HT1080 (cell line): ENCODE measurements at places on chromosomes 12 and 14. TPM values are rescaled to one million over a fixed set of nuclear protein-coding genes. Genes with fewer than 3 reads are reported as not detected.

Gene FGFR1OP2
- 49.4 and 56.5 TPM in 2 replicates for total RNA-seq

DNA sequence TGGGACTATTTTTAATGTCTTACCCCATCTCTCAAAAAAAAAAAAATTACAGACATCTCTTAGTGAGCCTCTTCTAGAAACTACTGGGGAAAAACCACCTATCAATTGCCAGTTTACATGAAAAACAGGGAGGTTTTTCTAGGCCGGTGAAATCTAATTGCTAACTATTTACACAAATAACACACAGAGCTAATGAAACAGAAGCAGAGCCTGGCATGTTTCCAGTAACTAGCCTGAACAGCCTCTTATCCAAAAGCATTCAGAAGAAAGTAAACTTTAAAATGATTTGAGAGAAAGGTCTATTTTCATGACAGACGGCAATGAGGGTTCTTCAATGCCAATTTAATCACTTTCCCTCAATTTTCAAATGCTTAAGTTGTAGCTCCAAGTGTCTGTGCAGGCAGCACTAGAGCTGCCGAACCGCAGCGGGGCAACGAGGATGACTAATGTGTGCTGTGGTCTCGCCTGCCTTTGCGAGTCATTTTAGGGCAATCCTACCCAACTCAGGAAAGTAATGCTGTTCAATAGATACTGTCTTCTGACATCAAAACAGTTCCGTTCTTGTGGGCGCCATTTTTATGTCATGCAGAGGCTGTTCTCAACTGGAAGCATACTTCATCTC is 84.6 kb downstream of the SETD3 start:
- peak; percentile 89 for DNase-seq

Gene RPGRIP1
- total RNA-seq = not detected in 2 replicates

Gene DBX2
- total RNA-seq = not detected in 2 replicates

DNA sequence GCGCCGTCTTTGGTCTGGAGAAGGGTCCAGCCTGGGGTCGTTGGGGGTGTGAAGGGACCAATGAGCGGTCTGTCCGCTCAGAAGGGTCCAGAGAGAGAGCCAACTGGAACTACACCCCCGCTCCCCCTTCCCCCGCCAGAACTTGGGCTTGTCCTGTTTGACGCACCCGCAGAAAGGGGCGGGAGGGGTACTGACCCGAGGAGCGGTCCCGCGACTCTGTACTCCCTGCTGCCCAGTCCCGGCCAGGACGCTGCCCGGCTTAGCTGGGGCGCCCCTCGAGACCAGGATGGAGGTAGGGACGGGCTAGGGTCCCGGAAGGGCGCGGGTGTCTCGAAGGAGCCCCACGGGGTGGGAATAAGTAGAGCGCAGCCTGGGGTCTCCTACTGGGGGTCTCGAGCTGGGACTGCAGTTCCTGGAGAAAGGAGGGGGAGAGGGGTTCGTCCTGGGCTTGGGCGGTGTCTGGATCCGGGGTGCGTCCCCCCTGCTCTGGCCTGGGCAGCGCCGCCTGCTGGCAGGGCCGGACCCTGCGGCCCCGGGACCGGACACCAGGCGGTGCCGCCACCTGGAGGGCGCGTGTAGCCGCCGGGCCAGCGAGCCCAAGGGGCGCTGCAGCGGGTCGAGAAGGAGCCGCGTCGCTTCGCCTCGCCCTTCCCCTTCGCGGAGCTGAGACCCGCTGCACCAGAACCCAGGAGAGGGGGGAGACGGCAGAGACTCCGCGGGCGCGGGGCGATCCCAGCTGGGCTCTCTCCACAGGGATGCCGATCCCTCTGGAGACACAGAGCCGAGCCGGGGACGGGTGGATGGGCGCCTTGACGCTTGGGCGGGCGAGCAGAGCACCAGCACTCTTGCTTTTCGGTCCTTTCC is 3.8 kb upstream of the CACNB3 start:
- peak; percentile 74 for DNase-seq

Gene C1QL4
- total RNA-seq = 5.3 and 5.7 TPM in 2 replicates

- no peak for DNase-seq
Measured at GRCh38 chr12:95674631-95675030, 115.9 kb downstream of the NTN4 start.

- no peak for DNase-seq
Measured at GRCh38 chr12:124241776-124242528, 52.9 kb upstream of the RFLNA start.

Gene WNT5B
- 29.2 and 31.4 TPM in 2 replicates for total RNA-seq

Gene KERA
- not detected in 2 replicates for total RNA-seq

Gene MYF5
- total RNA-seq = not detected in 2 replicates

DNA sequence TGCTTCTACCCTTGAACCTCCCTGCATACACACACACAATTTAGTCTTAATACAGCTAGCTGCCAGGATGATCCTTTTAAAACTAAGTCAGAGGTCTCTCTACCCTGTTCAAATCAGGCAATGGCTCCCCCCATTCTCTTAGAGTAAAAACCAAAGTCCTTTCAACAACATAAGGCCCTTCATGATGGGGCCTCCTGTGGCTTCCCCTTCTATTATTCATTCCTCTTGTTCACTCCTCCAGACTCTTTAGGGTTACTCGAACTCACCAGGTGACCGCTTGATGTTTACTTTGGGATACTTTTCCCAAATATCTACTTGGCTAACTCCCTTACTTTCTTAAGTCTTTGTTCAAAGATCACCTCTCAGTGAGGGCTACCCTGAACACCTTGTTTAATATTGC is 30.4 kb downstream of the DENND5B start:
- no peak for DNase-seq

- no peak for DNase-seq
Measured at GRCh38 chr14:89096946-89097345, 272.5 kb downstream of the TTC8 start.

DNA sequence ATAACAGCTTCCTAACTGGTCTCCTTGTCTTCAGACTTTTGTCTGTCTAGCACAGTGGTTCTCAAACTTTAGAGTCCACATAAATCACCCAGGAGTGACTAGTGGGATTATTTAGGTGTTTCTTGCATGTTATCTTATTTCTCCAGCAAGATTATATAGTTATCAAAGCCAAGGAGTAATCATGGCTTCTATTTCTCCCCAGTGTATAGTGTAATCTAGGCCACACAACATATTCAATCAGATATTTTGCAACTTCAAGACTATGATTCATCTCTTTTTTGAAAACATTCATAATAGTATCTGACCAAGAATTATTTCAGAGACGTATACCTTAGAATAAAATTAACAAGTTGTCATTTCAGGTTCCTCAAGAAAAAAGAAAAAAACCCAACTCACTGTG is 131.9 kb downstream of the CEP83 start:
- DNase-seq = no peak

Gene RGS6
- not detected in 2 replicates for total RNA-seq

- DNase-seq = no peak
Measured at GRCh38 chr12:10397296-10397695, 7.5 kb upstream of the KLRK1 start.

Gene TSHR
- not detected in 2 replicates for total RNA-seq

- no peak for DNase-seq
Measured at GRCh38 chr14:101511620-101512375, 49.5 kb upstream of the DIO3 start.

- no peak for DNase-seq
Measured at GRCh38 chr12:27968972-27969623, 3.4 kb downstream of the PTHLH start.

- DNase-seq = no peak
Measured at GRCh38 chr12:130202201-130202600, 39.9 kb downstream of the FZD10 start.

Gene GLT8D2
- total RNA-seq = 3.1 and 4.7 TPM in 2 replicates

- no peak for DNase-seq
Measured at GRCh38 chr12:10842862-10843261, 6.4 kb downstream of the PRR4 start.

DNA sequence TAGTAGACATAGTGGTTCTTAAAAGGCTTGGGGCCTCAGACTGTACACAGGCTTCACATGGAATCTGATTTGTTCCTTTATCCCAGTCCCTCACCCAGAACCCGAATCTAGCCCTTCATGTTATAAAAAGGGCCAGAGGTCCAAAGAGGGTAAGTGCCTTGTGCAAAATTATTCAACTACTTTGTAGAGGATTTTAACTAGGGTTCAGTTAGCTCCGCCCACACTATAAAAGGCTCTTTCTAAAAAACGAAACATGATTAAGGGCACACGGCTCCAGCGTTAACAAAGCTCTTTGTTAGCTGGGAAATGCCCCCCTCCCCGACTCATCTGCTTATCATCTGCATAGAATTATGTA is 3.2 kb upstream of the SOCS2 start:
- DNase-seq = no peak

Gene B4GALNT3
- 0.27 and 0.50 TPM in 2 replicates for total RNA-seq

- DNase-seq = no peak
Measured at GRCh38 chr12:116876151-116876869, 4.9 kb downstream of the HRK start.

DNA sequence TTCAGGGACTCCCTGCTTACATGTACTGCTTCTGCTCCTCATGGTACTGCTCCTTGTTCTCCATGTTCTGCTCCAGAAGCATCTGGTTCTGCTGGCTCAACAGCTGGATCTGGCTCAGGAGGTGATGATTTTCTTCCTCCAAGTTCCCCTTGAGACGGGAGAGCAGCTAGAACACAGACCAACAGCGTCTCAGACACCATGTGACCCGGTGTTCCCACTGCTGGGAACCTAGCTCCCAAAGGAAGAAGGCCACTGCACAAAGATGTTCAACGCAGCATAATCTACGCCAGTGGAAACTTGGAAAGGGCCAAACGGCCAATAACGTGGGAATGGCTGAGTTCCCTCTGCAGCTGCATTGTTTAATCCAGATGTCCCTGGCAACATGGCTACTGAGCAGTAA is 49.6 kb upstream of the GPR68 start:
- DNase-seq = no peak

DNA sequence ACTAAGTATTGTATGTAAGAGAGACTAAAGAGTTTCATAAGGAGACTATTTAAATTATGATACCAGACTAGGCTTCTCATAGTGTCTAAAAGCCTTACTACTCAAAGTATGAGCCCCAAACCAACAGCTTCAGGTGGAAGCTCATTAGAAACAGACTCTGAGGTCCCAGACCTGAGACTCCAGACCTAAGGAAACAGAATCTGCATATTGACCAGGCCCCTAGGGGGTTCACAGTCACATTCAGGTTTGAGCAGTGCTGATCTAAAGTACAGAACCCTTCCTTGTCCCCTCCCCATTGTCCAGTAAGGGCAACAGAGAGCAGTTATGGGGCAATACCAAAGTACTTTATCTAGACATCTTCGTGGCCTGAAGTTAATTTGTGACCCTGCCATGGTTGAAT is 87.7 kb downstream of the SSPN start:
- no peak for DNase-seq

DNA sequence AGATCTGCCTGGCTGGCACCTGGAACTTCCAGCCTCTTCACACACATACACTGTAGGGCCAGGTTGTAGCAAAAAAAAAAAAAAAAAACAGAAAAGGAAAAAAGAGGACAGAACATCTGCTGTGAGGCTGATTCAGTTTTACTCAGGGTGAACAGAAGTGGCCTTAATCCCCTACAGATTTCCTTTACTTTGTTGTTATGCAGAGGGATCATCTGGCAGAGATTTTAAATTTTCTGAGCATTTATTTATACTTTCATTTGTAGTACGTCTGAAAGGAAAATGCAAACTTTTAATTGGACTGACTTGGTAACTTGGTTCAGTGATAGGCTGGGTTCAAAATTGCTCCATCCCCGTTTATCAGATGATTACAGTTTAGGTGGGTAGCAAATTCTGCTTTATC is 50.8 kb upstream of the PRICKLE1 start:
- no peak for DNase-seq
